NCI-H524 (cell line): ENCODE measurements at places on chromosomes 7 and 10.

GRCh38 chr10:49618821-49619220, 5.0 kb downstream of the CHAT start:
- no peak for DNase-seq

DNA sequence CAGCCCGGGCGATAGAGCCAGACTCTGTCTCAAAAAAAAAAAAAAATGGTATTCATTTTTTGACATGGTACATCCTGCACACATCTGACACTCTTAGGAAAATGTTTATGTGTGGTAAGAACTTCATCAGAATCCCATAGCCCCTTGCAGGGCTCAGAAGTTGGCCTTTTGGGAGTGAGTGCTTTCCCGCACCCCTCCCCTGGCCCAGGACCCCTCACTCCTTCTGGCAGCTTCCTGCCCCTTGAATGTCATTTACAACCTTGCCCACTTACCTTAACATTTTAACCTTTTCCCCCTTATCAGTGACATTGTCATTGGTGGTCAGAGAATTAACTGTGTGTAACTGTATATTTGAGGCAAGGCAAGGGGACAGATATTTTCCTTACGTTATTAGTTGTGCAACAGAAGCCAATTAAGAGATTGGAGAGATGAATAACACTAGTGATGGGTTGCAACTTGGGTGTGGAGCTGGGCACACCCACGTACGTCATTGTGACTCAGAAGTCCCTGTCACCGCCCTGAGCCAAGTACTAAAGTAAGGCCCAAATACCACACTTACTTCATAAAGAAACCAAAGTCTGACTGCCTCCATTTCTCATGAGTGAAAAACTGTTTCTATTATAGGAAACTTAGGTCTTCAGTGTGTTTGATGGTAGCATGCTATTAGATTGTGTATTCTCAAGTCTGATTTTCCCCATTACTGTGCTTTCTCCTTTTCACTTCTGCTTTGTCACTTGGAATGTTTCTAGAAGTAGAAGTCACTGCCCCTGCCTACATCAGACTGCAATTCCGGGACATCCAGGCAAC, 31.6 kb downstream of the OGDH start:
- DNase-seq: no peak

- no peak for DNase-seq
Observed at GRCh38 chr7:33724201-33724600, 181.1 kb upstream of the BMPER start.

DNA sequence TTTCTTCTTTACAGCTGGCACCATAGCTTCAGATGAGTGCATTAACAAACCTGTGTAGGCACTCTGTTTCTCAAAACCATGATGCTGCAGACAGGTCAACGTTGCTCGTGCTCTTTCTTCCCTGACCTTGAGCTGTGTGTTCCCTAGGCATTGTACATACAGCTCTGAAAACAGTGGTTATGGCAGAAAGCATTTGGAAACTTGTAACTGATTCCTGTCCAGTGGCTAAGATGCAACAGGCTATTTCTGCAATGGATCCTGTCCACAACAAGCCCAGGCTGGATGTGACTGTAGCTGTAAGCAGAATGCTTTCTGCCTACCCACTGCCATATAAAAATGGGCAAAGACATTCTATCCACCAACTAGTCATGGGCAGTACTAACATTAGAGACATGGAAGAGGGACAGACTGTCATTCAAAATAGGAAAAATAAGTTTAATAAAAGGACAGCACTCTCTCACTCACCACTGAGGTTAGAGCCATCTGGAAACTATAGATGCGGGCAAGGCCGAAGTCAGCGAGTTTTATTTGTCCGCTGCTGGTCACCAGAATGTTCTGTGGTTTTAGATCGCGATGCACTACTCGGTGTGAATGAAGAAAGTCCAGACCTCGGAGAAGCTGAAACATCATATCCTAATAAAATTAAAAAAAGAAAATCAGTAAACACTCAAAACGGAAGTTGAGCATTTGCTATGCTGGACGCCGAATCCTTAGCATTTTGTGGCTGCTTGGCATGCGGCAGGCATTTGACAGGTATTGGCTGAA, 111.0 kb downstream of the CDK6 start:
- no peak for DNase-seq

DNA sequence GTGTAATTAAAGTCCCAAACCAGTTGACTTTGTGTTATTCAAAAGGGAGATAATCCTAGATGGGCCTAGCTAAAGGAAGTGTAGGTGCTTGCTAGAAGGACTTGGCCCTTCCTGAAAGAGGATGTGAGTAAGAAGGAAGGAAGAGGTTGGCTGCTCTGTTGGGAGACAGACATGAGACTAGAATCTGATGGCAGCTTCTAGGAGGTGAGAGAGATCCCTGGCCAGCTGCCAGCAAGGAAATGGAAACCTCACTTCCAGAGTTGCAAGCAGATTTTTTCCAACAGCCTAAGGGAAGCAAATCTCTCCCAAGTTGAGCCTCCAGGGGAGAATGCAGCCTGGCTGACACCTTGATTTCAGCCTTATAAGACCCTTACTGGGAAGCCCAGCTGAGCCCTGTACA, 368.4 kb upstream of the ZMIZ1 start:
- DNase-seq: peak; percentile 53

GRCh38 chr7:148903504-148903903, 19.4 kb upstream of the EZH2 start:
- no peak for DNase-seq

- no peak for DNase-seq
Observed at GRCh38 chr7:26238032-26238431, 36.5 kb downstream of the CBX3 start.

DNA sequence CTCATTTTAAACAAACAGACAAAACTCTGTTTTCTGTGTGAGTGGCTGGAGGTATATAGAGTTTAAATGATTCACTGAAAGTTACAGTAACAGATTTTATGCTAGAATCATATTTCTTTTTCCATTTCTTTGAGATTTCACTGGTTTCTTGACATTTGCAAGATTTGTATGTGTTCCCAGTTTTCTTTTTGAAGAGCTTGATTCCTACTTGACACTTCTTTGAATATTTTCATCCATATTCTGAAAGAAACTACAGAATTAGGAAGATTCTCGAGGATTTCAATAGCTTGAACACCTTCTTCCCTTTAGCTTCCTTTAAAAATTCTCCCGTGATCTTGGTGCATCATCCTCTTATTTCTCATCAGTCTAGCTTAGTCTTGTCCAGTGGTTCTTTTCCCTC, 93.6 kb downstream of the ZNF277 start:
- DNase-seq: no peak

GRCh38 chr7:29957521-29958310, 31.9 kb downstream of the SCRN1 start:
- DNase-seq: peak; percentile 99
